ENCODE measurements at places on chromosomes 3 and 15.

- no peak for DNase-seq
These were observed 25.0 kb upstream of the KY start for GRCh38 chr3:134675726-134676256.

DNA sequence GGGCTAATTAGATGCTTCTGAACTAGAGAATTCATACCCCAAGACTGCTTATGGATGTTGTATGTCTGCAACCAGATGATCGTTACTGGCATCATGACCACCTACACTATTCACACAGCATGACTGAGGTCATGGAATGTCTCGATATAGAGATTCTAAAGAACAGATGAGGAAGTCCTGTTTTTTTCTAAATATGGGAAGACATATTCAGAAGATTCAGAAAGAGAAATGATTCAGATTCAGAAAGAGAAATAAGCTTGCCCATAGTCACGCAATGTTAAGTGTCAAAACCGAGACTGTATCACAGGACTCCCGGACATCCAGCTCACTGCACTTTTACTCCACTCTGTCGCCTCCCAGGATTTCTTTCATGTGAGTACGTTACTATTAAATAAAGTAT, 136.2 kb downstream of the TPRG1 start:
- DNase-seq: no peak

DNA sequence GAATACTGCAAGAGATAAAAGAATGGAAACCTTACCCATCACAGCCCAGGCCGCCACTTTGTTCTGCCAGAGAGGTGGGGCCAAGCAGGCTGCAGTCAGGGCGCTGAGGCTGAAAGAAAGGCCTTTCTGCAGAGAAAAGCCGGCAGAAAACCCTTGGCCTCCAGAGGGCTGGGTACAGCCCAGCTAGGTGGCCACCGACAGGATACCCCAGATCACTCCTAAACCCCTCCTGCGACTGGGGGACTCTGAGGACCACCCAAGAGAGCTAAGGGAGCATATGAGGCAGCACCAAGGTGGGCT, 69.3 kb downstream of the SMAD6 start:
- no peak for DNase-seq

DNA sequence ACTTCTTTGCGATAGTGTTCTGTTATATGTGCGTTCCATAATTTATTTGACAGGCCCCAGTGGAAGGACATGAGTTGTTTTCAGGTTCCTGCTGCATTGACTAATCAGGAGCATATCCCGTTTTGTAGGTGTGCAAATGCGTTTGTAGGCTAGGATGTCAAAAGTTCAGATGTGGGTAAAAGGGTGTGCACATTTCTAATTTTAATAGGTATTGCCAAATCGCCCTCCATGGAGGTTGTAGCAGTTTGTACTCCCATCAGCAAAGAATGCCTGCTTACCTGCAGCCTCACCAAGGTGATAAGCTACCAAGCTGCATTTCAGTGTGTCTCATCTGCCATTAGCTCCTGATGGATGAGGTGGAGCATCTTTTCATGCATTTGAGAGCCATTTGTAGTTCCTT, 36.3 kb downstream of the KLF13 start:
- DNase-seq: no peak

DNA sequence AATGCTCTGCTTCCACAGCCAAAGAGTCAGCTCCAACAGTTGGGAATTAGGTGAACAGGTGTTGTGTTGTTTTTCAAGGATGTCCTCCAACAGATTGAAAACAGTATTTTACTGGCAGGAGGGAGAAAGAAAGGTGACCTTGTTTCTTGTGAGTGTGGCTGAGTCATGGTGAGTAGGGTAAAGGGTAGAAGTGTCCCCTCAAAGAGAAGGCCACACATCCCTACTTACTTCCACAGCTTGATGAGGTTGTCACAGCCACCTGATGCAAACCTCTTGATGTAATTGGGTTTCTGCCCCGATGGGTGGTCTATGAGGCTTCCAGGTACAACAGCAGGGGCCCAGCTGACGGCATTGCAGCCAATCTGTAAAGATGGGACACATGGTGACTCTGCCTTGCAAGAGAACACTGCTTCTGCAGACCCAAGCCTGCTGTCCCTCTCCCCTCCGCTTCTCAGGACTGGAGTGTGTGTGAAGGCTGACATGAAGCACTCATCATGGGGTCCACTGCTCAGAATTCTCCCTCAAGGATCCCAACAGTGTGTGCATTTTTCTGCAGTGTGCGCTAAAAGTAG, 12.7 kb upstream of the GHRL start:
- DNase-seq: no peak

DNA sequence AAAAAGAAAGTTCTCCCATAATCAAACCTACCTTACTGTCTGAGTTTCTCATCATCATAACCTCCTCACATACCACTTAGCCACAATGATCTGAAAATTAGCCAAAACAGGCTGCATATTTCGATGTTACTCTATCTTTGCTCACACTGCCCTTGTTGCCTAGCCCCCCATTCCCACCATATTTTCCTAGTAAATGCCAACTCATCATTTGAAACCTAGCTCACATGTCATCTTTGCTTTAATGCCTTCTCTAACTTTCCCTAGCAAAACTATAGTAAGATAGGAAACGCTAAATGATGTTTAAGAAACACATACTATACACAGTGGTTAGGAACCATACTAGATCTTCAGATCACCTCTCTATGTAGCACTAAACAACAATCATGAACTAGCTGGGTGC, 64.9 kb downstream of the INO80 start:
- DNase-seq: no peak

GRCh38 chr3:111534701-111535100, 7.3 kb upstream of the CD96 start:
- no peak for DNase-seq

GRCh38 chr15:98131924-98132323, 171.4 kb downstream of the ARRDC4 start:
- DNase-seq: no peak

DNA sequence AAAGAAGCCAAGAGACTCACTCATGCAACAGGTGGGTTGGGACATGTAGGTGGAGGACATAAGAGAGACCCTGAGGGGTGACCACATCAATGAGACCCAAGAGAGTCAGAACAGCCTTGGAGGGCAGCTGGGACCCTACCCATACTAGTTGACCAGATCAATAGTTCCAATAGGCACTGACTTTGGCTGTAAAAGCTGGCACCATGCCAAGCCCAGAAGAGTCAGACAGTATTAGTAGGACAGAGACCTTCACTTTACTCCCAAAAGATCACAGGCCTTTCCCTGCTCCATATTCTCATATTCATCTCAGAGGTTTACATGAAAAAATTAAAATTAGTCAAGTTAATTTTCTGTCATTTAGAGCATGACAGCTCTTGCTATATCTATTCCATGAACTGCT, 20.9 kb upstream of the GABRR3 start:
- no peak for DNase-seq

GRCh38 chr3:188320757-188321156, 166.8 kb downstream of the LPP start:
- no peak for DNase-seq

DNA sequence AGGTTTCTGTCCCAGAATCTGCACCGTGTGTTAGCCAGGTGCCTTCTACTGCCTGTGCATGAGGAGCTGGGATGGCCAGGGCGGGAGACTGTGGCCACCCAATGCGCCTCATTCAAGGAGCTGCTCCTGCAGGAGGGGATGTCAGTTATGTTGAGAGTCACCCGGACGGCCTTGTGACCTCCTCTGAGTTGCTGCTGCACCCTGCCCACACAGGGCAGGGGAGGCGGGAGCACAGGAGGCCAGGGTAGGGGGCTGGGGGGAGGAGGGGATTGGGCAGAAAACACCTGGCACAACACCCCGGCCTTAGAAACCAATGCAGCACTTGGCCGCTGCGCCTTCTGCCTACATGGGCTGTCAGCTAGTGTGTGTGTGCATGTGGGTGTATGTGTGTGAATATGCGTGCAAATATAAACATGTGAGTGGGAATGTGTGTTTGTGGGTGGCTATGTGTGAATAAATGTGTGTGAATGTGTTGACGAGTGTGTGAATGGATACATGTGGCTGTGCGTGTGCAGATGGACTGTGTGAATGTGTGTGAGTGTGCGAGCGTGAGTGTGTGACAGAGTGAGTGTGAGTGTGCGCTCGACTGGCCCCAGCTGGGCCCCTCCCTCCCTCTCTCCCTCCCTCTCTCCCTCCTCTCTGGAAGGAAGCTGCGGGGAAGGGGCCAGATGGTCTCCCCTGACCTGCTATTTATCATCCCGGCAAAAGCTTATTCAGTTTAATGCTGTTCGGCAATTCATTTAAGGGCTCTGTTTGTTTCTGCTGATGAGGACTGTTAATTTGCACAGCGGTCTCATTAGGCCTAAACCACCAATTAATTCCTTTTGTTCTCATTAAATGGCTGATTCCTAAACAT, 106.9 kb downstream of the TLE3 start:
- no peak for DNase-seq

DNA sequence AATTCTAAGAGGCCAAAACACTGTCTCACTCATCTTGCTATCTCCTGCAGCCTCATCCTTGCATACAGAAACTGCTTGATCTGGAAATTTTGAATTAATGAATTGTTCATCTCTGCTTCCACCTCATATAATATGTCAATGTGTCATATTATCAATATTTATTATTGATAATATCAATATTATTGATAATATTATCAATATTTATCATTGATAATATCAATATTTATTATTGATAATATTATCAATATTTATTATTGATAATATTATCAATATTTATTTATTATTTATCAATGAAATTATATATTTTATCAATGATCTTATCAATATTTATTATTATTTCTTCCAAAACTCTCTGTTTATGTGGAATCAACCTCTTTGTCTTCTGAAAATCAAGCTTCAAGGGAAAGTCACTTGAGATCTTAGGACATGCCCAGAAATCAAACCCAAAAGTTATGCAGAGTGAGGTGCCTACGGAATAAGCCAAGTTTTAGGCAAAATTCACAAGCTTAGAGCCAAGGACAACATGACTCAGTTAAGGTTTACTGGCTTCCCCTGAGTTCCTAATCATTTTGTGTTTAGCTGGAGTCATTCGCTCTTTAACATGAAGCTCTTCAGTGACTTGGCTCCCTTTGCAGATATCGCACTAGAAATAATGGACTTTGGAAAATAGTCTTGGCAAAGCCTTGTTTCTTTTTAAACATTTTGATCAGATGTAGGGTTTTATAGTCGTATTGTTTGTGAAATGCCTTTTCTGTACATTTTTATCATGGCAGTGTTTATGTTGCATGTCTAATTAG, 297.1 kb upstream of the RARB start:
- no peak for DNase-seq

GRCh38 chr3:101170062-101170771, 150.2 kb downstream of the IMPG2 start:
- no peak for DNase-seq

DNA sequence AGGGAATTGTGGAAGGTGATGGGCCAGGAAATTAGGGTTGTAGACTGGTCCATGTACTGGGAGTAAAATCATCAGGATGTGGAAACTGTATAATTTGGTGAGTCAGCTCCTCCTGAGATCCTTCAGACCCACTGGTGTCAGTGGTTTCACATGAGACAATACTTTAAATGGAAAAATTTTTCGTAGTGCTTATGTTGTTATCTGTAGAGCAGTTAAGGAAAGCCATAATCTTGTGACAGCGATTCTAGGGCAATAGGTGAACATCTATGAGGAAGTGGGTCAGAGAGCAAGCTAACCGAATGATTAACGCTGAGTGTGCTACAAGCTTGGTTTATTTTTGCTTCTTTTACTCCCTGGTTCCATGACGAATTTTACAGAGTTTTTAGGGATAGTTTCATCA, 200.6 kb downstream of the CADM2 start:
- no peak for DNase-seq

DNA sequence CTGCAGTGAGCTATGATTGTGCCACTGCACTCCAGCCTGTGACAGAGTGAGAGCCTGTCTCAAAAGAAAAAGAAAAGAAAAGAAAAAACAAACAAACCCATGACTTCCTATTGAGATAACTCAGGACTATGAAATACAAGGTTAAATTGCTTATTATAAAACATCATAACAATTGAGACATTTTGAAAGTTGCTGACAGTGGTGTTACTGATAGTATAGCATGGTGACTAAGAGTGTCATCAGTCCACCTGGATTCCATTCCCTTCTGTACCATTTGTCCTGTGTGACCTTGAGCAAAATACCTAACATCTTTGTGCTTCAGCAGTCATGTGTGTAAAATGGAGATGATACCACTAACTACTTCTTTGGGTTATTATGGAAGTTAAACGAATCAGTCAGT, 49.1 kb downstream of the ARHGEF26 start:
- no peak for DNase-seq

DNA sequence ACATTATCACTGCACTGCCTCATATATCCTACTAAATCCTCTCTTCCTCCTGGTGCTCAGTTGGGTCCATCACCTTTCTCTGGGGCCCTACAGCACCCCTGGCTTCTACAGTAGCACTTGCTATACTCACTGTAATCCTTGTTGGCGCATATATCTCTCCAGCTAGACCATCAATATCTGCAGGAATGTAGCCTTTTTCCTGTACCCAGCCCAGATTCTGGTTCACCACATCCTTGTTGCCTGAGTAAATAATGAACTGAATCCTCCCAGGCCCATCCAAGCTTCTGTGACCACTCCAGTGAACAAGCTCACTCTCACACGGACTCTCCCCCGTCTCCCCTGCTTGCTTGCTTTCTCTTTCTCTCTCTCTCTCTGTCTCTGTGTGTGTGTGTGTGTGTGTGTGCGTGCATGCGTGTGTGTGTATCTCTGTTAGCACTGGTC, 62.5 kb upstream of the LIPC start:
- no peak for DNase-seq

DNA sequence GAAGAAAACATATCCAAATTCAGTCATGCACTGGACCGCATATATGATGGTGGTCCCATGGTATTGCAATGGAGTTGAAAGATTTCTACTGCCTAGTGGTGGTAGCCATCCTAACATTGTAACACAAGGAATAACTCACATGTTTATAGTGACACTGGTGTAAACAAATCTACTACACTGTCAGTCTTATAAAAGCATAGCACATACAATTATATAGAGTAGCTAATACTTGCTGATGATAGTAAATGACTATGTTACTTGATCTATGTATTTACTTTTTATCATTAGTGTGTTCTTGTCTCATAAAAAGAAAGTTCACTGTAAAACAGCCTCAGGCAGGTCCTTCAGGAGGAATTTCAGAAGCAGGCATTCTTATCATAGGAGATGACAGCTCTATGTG, 96.0 kb upstream of the CDIN1 start:
- DNase-seq: no peak

DNA sequence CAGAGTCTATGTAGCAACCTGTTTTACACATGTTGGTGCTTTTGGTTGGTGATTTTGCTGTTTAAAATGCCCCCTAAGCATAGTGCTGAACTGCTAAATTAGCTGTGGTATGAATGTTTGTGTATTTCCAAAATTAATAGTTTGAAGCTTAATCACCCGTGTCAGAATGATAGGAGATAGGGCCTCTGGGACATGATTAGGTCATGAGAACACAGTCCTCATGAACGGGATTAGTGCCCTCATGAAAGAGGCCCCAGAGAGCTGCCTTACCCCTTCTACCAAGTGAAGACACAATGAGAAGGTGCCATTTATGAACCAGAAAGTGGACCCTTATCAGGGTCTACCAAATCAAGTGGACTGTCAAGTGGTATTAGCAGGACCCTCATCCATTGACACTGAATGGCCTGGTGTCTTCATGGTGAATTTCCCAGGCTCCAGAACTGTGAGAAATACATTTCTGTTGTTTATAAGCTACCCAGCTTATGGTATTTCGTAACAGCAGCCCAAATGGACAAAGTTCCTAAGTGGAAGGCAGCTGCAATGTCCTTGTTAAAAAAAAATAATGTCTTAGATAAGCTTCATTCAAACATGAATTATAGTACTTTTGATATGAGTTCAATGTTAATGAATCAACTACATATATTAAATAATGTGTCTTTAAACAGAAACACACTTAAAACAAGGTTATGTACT, 37.7 kb upstream of the FRMD4B start:
- no peak for DNase-seq

- DNase-seq: peak; percentile 80
These were observed at the start of gene CPLX3 for GRCh38 chr15:74826364-74826819. Gene CPLX3 (plus strand): TSS chr15:74826627. CDS start chr15:74826704, 77 bp downstream.

All from activated effector memory CD4-positive, alpha-beta T cell treated with anti-CD3 and anti-CD28 coated beads, Interleukin-2, amount 50 U/mL, for 16 hours (primary cell).